ENCODE measurements at places on chromosomes 12 and 14.

- no peak for DNase-seq
Observed at GRCh38 chr12:122523846-122524718, 2.7 kb downstream of the RSRC2 start.

DNA sequence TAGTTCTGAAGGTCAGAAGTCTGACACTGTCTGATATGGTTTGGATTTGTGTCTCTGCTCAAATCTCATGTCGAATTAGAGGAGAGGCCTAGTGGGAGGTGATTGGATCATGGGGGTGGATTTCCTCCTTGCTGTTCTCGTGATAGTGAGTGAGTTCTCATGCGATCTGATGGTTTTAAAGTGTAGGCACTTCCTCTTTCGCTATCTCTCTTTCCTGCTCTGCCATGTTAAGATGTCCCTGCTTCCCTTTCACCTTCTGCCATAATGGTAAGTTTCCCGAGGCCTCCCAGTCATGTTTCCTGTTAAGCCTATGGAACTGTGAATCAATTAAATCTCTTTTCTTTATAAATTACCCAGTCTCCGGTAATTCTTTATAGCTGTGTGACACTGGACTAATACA, 84.1 kb upstream of the TMTC1 start:
- no peak for DNase-seq

DNA sequence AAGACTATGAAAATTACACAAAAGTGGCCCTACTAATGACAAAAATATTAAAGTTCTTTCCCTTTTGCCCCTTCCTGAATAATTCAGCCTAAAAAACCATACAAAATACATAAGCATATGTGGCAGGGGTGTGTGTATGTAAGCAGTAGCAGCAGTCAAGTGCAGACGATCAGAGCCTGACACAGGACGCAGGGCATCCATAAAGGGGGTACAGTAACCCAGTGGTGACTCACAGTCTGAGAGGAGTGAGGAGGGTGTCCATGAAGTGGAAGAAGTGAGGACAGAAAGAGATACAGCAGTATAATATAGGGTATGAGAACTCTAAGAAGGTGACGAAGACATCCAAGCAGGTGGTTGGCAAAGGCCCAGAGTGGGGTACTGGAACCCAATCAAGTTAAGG, 56.7 kb downstream of the RALGAPA1 start:
- DNase-seq, result no peak

DNA sequence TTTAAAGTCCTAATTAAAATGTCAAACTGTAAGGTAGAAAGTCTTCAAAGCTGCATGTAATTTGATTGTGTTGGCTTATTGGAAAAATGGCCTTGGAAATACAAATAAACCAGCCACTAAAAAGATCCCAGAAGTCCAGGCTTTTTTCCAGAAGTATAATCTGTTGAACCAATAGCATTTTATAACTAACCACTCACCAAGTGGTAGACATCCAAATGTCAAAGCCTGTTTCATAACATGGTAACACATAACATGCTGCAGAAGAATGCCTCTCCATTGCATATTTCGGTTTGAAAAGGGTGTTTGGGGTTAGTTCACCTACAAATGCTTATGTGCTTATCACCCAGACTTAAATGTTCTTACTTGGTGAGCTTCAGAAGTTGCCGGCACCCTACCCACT, 183.7 kb upstream of the DIO2 start:
- no peak for DNase-seq

Data from KG1 (cell line).